ENCODE measurements at places on chromosomes 6 and 20.
A peak's percentile ranks its signal among the peaks of the same experiment; 100 is the strongest.

- DNase-seq = no peak
Measured at GRCh38 chr6:66865771-66866170, 1158.7 kb upstream of the EYS start.

DNA sequence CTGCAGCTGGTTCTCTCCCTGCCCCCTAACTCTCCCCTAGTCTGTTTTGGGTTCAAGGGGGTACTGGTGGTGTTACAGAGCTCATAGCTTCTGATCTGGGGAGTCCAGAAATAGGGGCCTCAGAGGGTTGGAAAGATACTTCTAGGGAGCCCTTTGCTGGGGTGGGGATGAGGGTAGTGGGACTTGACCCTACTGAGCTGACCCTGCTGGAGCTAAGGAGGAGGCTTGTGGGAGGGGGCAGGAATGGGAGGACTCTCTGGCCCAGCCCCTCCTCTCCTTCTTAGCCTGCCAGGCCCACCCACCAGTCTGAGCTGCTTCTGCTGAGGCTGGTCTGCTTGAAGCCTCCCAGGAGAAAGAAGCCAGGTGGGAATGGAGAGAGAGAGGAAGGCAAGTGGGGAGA, at the start of gene EGFL8:
Gene EGFL8 (plus strand): TSS at position 301 of the 400 bp plus-strand sequence. CDS start 1,571 bp downstream, outside the sequence.
- no peak for DNase-seq

GRCh38 chr6:26270486-26270861, 94.5 kb upstream of the BTN3A2 start:
- no peak for DNase-seq

DNA sequence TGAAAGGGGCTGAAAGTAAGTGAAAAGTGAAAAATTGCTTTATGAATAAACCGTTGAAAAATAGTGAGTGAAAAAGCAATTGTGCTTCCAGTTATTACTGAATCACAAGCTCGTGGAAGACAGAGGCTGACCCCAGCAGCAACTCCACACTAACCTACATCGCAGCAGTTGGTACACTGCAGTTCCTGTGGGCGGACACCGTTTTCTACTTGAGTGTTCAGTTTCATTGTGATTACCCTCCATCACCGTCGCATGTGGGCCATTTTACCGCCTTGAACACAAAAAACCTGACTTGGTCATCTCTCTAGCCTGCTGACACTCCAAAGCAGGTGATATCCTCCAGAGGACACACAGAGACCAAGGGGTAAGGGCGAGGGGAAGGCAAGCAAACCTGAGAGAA, 28.4 kb downstream of the PRDM1 start:
- peak; percentile 49 for DNase-seq

- no peak for DNase-seq
Measured at GRCh38 chr6:863831-864230, 170.9 kb upstream of the EXOC2 start.

- DNase-seq = no peak
Measured at GRCh38 chr20:47529840-47530239, 28.2 kb downstream of the NCOA3 start.

- no peak for DNase-seq
Measured at GRCh38 chr6:113856625-113857555, at the start of gene MARCKS. MARCKS (plus strand) TSS chr6:113857345; CDS start chr6:113857746, 401 bp downstream.

DNA sequence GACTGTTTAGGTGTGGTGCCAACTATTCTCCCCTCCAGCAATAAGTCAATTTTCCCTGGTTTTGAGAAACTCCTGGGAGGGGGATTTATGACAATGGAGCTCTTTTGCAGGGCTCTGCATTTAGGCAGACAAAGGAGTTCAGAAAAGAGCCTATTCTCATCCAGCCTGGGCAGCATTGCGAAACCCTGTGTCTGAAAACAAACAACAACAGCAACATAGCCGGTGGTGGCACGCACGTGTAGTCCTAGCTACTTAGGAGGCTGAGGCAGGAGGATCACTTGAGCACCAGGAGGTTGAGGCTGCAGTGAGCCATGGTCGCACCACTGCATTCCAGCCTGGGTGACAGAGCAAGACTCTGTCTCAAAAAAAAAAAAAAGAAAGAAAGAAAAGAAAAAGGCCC, 6.4 kb downstream of the CLPS start:
- no peak for DNase-seq

DNA sequence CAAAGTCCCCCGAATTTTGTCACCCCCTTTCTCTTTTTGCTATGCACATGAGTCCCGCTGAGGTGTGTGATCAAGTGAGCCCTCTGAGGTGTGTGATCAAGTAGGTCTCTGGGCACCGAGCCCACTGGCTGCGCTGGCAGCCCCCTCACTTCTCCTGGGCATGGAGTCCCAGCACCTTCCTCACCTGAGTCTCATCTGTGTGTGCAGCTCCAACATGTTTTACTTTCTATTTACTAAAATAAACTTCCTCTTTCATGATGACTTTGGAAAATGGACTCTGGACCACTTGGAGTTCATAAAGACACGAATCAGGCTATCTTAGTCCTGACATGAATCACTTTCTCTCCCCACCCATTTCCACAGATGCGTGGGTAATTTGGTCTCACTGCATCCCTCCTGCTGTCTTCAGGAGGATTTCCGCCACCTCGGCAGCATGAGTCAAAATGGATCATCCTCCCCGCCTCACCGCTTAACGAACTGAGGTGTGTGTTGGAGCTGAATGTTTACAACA, 39.8 kb downstream of the PRDM1 start:
- peak; percentile 77 for DNase-seq

DNA sequence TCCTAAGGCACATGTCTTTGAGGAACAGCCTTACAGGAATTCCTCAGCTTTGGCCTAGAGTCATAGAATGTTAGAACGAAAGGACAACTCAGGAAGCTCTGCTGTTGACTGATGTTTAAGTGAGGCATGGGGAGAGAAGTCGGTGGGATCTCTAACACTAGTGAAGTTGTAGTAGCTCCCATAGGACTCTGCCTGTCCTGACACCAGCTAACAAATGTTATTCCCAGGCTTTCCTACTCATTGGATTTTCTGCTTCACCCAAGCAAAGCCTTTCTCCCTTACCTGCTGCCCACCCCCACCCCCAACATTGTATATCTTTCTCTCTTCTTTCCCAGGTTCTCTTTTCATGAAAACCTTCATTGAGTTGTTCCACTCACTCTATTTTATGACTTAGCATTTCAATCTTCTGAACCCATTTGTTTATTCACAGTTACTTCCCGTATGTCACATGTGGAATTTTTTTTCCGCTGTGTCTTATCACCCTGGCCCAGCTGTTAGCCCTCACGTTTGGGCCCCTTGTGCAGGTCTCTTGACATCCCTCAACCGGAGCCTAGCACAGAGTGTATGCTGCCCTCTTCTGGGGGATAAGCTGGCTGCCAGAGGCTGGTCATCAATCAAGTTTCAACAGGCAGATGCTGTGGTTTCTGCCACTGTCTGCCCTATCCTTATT, 39.2 kb upstream of the RNF8 start:
- no peak for DNase-seq

DNA sequence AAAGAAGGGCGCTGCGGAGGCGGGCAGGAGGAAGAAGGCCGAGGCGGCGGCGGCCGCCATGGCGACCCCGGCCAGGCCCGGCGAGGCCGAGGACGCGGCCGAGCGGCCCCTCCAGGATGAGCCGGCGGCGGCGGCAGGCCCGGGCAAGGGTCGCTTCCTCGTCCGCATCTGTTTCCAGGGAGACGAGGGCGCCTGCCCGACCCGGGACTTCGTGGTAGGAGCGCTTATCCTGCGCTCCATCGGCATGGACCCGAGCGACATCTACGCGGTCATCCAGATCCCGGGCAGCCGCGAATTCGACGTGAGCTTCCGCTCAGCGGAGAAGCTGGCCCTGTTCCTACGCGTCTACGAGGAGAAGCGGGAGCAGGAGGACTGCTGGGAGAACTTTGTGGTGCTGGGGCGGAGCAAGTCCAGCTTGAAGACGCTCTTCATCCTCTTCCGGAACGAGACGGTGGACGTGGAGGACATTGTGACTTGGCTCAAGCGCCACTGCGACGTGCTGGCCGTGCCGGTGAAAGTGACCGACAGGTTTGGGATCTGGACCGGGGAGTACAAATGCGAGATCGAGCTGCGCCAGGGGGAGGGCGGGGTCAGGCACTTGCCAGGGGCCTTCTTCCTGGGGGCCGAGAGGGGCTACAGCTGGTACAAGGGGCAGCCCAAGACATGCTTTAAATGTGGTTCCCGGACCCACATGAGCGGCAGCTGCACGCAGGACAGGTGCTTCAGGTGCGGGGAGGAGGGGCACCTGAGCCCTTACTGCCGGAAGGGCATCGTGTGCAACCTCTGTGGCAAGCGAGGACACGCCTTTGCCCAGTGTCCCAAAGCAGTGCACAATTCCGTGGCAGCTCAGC, 780 bp downstream of the ZCCHC3 start:
- DNase-seq = peak; percentile 40

DNA sequence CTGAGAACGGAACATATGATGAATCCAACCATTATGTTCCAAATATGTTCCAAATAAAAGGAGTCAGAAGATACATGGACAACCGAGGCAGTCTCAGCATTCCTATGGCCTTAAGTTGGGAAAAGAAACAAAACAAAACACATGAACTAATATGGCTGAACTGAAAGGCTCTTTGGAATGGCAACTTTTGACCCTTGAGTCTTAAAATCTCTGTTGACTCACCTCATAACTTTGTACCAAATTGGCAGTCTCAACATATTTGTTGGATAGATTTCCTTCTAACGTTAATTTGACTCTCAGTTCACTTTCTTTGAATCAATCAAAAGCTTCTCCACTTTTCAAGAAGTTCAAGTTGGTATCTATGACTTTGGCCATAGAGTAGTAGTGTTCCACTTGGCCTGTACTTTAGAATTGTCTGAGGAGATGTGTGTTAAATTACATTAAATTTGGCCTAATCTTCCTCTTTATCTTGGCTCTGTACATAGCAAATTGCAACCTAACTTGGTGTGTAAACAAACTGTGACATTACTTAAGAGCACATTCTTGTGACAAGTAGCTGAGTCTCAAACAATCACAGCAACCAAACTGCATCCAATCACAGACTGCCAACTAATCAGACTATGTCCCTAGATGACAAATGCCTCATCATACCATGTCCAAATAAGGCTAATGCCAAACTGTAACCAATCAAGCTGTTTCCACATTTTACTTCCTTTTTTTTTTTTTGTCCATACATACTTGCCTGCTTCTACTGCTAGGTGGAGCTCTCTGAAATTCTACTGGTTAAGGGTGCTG, 208.8 kb downstream of the BMP2 start:
- no peak for DNase-seq
